ENCODE measurements at places on chromosomes 3 and 15.

DNA sequence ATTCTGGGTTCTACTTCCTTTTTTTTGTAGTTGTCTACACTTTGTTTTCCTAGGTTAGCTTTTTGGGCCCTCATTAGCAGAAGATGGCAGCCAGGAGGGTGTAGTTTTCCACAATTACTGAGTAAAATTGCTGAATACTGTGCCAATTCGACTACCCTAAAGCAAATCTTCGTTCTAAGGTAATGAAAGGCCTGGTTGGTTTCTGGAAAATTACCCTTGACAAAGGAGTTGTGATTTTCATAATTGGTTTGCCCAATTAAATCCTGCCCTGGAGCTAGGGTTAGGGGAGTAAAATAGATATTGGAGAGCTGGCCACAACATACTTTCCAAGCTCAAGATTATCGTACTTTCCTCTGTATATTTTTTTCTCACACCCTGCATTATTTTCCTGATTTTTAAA lies 293.0 kb downstream of the OXSM start:
- DNase-seq = no peak

DNA sequence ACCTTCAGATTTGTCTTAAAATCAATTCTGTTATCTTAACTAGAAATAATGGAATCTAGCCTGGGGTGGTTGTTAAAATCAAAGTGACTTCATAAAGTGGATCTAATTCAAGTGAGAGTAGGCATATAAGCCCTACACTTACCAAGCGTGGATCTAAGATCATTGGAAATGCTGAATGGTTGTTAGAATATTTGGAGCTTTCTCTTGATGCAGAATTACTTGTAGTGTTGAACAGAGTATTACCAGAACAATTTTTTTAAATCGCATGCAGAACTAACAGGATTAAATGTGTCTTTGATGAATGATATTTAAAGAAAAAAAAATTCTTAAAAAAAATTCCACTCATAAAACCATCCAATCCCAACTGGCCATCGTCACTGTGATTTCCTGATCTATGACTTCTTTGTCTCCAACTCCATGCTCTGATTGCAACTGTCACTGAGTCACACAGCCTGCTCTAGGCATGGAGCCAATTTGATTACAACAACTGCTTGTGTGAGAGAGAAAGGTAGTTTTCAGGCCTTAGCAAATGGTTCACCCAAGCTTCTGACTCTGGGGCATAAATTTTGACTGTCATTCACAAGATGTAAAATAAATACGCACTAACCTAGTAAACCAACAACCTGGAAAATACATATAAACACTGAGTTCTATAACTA lies 25.9 kb upstream of the SPRED1 start:
- DNase-seq = peak; percentile 95

DNA sequence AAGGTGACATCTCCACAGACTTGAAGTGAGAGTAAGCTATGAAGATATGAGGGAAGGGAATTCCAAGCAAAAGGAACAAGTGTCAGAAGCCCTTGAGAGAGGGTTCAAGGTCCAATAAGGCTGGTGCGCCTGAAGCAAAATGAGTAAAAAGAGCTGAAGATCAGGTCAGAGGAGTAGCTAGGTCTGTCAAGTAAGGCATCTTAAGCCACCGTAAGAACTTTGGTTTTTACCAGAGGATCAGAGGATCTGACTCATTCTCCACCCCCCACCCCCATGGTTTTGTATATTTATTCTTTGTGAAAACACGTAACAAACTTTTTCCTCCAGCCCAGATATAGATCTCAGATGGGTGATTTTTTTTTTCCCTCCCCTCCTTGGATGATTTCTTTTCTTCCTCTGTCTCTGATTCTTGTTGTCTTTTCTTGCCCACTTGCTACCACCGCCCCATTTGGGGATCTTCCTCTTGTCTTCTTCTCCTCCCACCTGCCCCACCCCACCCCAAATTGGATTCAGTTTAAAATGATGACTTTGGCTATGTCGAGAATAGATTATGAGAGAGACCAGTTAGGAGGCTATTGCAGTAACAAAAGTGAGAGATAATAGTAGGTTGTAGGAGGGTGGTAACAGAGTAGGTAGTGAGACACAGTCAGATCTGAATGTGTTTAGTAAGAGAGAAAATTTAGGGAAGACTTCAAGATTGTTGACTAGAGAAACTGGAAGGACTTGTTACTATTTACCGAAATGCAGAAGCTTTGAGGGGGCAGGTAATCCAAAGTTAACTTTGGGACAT lies 6.1 kb downstream of the TRMT10C start:
- no peak for DNase-seq

GRCh38 chr3:13236557-13237173 lies 163.4 kb upstream of the IQSEC1 start:
- no peak for DNase-seq

- DNase-seq = peak; percentile 100
These were observed 28.4 kb downstream of the CPN2 start for GRCh38 chr3:194322678-194323211.

GRCh38 chr3:129656659-129657247 lies 50.3 kb upstream of the PLXND1 start:
- no peak for DNase-seq

DNA sequence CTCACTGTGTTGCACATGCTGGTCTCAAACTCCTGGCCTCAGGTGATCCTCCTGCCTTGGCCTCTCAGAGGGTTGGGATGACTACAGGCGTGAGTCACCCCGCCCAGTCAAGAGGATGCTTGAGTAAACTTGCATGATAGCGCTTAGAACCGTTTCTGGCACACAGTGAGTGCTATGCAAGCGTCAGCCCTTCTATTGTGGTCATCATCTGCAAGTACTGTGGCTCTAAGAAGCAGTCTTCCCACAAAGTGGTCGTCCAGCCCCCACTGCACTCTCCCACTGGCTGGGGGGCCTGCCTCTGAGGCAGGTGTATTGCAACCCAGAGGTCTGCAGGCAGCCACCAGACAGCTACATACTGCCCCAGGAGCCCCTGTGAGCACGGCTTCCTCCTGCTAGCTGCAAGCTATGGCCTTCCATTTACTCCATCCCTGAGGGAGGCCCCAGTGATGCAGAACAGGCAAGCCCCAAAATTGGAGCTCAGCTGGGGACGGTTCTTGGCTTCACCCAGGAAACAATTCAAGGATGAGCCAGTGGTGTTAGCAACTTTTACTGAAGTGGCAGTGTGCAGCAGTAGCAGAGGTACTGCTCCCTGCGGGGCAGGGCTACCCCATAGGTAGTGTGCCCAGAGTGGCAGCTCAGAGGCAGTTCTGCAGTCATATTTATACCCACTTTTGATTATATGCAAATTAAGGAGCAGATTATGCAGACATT lies 95.4 kb downstream of the LSM3 start:
- peak; percentile 86 for DNase-seq

DNA sequence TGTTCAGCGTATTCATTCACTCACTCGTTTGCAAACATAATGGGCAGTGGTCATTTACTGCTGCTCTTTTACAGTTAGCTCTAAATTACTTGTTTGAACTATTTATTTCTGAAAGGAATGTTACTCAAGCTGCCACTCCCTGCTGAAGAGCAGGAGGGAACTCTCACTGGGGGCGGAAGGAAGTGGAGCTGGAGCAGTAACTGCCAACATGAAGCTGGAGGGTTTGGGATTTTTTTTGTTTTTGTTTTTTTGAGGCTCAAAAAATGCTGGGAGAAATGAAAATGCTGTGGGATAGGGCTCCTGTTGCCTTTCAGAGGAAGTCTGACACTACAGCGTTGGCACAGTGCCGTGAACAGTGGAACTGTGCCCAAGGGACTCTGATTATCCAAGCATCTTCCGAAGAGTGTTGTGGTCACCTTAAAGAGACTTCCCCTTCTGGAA lies 44.1 kb downstream of the SENP2 start:
- peak; percentile 33 for DNase-seq

DNA sequence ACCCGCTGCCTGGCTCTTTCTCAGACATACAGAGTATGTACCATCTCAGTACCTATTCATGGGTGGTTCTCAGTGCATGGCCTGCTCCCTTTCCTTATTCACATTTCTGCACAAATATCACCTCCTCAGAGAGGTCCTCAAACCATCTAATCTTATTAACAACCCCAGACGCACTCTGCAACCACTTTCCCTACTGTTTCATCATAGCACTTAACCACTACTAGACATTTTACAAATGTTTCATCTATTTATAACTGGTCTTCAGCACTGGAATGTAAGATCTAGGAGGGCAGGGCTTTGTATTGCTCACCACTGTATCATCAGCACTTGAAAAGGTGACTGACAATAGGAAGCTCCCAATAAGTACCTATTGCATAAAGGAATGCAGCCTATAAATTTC lies 45.1 kb downstream of the TNIK start:
- peak; percentile 53 for DNase-seq

- DNase-seq = no peak
These were observed 97.3 kb downstream of the XXYLT1 start for GRCh38 chr3:195173657-195174056.

- DNase-seq = no peak
These were observed 140.9 kb upstream of the MRPS22 start for GRCh38 chr3:139202959-139203349.

DNA sequence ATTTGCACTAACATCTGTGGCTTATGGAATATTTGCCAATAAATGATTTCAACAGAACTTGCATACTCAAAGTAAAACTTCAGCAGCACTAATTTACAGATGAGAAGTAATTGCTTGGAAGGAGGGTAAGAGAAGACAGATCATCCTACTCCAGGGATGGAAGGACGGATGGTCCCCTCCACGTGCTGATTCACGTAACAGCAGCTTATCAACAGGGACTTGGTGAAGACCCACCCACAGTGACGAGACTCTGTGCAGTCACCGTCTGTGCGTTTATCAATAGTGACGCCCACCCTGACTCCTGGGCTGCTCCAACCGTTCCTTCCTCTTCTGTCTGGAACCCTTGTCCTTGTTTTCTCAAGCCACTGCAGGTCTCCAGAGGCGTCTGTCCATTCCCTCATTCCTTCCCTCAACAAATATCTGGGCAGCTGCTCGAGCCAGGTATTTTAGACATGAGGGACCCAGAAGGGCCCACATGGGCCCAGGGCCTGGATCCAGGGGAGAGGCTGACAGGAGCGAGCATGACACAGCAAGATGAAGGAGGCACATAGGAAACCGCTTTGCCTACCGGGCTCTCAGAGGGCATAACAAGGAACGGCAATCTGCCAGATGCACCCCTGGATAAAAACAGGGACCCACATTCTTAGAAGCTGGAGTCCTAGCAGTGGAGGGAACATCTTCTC lies 33.3 kb downstream of the PCSK6 start:
- DNase-seq = no peak

DNA sequence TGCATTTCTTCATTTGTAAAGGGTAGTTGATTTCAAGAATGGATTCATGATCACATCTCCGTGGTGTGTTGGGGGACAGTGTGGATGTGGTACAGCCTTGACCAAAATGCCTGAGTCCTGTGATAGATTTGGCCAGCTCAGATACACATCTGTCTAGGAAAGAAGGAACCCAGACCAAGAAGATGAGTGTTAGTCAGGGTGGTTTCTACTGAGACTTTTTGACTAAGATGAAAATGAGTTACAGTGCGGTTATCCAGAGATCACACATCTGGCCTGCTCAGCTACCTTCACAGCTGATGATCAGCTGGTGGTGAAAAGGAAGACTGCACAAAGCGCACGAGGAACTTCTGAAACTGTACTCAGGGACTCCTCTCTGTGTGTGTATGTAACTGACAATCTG lies 68.0 kb downstream of the FNDC3B start:
- no peak for DNase-seq

GRCh38 chr15:75054172-75054897 lies 30.9 kb downstream of the PPCDC start:
- DNase-seq = no peak

- no peak for DNase-seq
These were observed 81.8 kb upstream of the MLF1 start for GRCh38 chr3:158489181-158489580.

GRCh38 chr3:160801386-160802118 lies 45.5 kb downstream of the PPM1L start:
- peak; percentile 46 for DNase-seq

- no peak for DNase-seq
These were observed 8.9 kb upstream of the PAK6 start for GRCh38 chr15:40229956-40230355.

- peak; percentile 65 for DNase-seq
These were observed 244.2 kb upstream of the LRIG1 start for GRCh38 chr3:66744986-66745385.

GRCh38 chr3:194840661-194841514 lies 155.2 kb downstream of the FAM43A start:
- DNase-seq = peak; percentile 24

DNA sequence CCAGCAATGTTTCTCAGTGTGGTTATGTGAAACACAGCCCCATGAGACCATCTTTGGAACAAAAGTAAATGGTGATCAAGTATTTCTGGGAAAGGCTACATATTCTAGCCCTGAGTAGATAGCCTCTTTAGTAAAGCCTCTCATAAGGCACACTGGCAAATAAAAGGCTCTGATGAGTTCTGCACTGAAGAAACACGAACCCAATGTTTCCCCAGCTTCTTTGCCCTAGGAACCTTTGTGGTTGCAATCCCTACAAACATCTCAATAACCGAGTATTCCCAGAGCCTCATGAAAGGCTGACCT lies 41.8 kb downstream of the RAB6B start:
- no peak for DNase-seq

GRCh38 chr15:65087873-65088642 lies 11.5 kb downstream of the KBTBD13 start:
- DNase-seq = no peak

GRCh38 chr15:66846811-66847210 lies 144.8 kb downstream of the SMAD6 start:
- no peak for DNase-seq

DNA sequence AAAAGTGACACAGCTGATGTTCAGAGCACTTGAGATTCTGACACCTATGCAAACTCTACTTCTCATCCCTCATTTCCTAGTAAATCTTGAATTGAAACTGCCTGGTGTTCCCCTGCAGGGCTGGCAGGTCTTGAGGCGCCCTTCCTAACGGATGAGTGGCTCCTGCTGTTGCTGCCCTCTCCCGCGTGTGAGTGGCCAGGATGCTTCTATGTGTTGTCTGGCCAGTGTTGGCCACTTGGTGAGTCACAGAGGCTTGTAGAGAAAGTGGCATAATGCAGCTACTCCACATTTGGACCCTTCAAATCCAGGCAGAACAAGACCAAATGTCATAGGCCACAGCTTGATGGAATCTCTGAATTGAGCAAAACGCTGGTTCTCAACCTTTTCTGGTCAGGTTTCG lies 63.6 kb downstream of the MOBP start:
- no peak for DNase-seq

- no peak for DNase-seq
These were observed 152.3 kb upstream of the STAC start for GRCh38 chr3:36227980-36228379.

- DNase-seq = no peak
These were observed 5.8 kb downstream of the ST3GAL6 start for GRCh38 chr3:98768961-98769360.

DNA sequence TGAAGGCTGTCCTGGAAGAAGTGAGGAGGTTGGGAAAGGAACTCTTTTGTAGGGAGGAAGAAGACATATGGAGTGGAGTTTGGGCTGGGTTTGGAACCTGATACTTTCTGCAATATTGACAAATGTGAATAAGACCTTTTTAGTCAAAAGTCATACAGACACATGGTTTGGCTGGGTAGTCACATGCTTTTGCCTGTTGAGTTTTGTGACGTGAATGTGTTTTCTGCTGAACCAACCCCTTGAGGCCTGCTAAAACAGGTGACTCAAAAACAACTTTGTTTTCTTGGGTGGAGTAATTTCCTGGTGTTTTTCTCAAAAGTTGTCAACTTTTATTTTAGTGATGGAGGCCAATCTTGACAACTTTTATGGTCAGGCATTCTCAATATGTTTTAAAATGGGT lies 39.4 kb upstream of the CCR4 start:
- DNase-seq = peak; percentile 60
